ENCODE measurements at places on chromosomes 3 and 15.

DNA sequence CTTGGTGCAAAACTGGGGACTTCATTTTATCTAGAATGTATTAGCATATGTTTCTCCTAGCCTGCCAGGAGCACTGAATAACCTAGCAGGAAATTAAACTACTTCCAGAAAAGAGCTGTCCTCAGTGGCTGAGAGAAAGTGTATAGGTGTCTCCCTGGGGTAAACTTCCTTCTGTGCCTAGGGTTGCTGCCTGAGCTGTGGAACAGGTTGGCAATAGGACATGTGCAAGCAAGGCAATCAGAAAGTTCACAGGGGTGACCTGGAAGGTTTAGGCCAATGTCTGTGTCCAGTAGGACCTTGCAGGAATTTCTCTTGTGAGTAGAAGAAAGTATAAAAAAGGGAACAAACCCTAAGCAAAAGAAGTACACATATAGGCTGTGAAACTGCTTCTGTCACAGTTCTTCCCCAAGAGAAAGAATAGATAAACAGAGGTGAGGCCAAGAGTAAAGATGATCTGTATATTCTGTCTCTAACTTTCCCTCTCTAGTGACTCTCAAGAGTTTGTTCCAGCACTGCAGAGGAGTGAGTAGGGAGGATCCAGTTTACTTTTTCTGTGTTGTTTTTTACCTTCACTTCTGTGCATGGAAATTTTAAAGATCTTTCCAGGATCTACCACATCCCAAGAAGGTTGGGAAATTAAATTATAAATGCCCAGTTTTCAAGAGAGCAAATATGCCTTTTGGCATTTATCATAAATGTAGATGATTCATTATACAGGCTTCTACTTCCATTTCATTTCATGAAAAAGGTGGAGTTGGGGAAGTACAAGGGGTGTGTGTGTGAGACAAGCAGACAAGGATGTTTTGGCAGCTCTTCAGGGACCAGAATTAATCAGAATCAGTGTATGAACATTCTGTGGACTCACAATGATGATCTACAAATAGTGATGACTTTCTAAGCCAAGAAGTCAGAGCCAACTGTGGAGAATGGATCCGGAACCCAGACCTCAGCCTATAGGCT, 155.2 kb downstream of the RBPMS2 start:
- no peak for DNase-seq

- no peak for DNase-seq
Observed at GRCh38 chr3:71250026-71250425, 333.5 kb downstream of the FOXP1 start.

DNA sequence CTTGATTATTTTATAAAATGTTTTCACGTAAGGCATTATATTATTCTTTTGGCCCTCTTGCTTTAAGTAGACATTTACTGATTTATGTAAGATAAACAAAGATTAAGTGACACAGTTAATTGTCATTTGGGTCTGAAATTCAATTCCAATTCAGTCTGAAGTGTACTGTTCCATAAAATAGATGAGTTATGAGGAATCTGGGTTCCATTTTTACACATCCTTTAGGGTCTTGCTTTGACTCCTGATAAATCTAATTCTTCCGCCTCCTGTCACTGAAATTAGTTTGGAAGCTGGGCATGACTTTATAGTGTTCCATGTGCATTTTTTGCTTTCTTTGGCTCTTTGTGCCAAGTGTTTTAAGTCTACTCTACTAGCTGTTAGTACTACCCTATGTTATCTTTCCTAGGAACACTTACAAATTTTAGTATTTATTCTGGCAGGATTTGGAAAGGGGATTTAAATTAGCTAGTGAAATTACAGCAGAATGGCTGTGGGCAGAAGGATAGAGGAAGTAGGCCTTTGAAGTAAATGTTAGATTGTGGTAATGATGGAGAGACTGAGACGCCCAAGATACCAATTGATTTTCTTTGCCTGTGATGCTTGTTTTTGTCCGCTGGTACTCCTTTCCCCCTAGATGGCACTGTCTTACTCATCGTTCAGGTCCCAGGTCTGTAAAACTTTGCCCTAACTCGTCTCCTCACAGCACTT, 14.3 kb downstream of the ARL8B start:
- DNase-seq, result peak; percentile 25

- no peak for DNase-seq
Observed at GRCh38 chr3:129248286-129248979, 973 bp upstream of the COPG1 start.

- peak; percentile 39 for DNase-seq
Observed at GRCh38 chr15:34610354-34610753, 26.9 kb upstream of the GOLGA8B start.

- DNase-seq, result peak; percentile 91
Observed at GRCh38 chr3:67526246-67526645, 128.2 kb downstream of the SUCLG2 start.

DNA sequence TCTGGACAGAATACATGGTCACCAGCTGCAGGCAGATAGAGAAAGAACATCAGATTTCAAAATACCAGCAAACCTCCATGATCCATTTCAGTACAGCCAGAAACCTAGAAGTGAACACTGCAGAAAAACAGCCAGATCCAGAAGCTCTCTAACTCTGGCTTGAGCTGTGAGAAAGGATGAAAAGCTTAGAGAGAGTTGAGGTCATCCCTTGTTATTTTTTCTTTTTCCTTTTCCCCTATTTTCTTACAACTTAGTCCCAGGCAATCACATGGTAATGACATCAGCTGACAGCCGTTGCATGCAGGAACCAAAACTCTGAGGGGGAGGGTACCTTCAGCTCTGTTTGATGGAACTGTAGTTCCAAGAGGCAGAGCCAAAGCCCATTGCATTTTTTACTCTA, 113.2 kb downstream of the TCF12 start:
- DNase-seq, result peak; percentile 66

DNA sequence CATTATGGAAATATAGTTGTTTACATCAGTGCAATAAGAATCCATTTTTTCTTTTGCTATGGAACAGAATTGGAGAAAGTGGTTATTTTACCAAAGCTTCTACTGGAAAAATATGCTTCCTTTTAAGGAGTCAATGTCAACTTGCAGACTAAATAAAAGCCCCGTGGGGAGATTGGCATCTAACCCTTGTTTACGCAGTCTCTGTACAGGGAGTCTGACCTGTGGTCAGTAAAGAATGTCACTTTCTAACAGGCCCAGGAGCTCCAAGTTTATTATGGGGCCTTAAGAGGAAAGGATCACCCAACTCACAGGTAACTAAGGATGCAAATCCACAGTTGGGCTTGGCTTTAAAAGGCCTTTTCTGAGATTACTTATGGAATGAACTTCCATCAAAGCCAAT, 1751.2 kb downstream of the SI start:
- DNase-seq, result no peak

- DNase-seq, result peak; percentile 27
Observed at GRCh38 chr15:89680282-89680873, 1.2 kb upstream of the PLIN1 start.

DNA sequence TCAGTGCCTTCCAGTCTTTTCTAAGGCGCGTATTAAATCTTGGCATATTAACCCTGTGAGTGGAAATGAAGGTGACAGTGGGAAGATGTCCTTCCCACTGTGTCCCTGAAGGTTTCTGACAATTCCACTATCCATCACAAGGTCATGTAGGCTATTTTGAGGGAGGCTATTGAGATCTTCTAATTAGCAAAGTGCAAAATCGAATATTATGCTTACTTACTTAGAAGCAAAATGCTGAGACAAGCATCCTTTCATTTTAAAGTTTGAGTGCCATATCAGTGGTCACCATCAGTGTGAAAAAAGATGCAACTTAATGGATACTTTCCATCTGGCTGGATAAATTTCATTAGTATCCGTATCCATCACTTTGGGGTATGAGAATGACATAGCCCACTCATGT, 77.6 kb downstream of the COL6A5 start:
- no peak for DNase-seq

DNA sequence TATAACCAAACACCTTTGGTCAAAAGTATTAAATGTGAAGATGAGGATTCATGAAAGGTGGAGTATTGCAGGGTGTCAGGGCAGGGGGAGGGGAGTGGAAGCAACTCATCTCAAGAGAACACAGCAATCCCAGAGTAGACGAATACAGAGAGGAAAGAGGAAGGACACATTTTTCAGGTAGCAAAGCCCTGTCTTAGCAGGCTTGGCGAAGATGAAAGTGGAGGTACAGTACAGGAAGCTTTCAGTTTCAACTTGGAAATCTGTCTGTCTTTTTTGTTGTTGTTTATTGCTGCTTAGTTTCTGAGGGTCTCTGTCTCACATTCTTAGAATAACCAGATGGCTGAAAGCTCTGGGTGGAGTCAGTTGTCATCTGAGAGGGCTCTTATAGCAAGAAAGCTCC, 80.8 kb upstream of the GPR149 start:
- DNase-seq, result no peak

GRCh38 chr3:114651555-114651954, 357.7 kb downstream of the TIGIT start:
- DNase-seq, result no peak

DNA sequence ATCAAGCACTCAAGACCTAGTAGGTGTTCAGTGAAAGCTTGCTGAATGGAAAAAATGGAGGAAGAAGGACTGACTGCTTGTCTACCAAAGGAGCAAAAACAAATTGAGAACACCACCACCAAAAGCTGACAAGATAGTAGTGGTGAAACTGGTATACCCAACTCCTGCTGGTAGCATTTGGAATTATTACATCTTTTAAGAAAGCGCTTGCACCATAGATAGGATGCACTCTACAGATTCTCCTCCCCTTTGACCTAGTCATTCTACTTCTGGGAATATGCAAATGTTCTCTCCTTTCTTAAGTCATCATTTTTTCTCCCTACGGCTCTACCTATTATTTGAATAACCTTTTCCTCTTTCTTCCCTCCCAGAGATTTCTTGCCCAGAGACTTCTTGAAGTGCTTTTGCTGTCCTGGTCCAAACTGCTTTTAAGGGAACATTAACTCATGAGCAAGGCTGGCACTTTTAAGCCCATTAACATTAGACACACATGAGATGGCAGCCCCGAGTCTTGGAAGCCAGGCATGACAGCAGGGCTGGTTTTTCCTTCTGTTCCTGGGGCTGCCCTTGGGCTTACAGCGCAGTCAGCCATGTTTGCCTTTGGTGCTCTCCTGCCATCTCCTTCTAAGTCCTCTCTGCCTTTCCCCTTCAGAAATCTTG, 75.0 kb upstream of the TLE3 start:
- DNase-seq, result no peak

DNA sequence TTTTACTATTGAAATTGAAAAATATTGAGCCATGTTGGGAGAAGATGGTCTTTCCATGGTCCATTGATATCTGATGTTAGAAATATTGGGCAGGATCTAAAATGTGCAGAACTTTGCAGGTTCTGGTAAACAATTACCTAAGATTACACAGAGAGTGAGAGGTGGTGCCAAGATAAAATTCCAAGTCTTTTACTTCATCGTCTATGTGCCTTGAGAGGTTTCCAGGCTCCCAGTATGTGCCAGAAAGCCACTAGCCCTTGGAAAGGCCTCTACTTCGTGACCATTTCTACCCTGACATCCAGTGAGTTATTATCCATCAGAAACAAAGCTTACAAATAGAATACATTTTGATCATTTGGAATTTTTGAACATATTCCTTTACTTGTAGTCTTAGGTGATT, 27.6 kb downstream of the CD200 start:
- no peak for DNase-seq

DNA sequence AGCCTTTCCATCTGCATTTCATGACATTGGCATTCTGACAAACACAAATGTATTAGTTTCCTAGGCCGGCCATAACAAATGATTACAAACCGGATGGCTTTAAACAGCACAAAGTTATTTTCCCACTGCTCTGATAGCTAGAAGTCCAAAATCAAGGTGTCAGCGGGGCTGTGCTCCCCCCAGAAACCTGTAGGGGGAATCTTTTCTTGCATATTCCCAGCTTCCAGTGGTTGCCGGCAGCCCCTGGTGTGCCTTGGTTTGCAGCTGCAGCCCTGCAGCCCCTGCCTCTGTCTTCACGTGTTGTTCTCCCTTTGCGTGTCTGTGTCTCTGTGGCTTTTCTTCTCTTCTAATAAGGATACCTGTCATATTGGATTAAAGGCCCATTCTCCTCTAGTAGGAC, 79.0 kb upstream of the CDV3 start:
- DNase-seq, result no peak

DNA sequence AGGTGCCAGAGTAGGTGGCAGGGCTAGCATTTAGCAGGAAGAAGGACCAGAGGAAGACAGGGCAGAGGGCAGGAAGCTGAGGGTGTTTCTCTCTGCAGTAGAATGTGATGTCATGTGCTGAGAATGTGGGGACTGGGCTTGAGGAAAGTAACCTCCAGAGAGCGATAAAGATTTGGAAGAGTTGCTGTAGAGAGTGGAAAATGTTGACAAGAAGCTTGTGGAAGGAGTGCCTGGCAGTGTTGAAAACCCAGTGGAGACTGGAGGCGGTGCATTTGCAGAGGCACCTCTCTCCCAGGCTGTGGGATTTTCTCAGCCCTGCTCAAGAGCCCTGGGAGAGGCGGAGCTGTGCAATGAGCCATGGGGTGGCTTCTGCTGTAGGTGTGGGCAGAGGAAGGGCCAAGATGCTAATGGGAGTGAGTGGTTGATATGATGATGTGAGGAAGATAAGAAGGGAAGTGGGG, 54.8 kb downstream of the MESD start:
- peak; percentile 45 for DNase-seq

- no peak for DNase-seq
Observed at GRCh38 chr15:58686286-58686685, 63.2 kb downstream of the ADAM10 start.

DNA sequence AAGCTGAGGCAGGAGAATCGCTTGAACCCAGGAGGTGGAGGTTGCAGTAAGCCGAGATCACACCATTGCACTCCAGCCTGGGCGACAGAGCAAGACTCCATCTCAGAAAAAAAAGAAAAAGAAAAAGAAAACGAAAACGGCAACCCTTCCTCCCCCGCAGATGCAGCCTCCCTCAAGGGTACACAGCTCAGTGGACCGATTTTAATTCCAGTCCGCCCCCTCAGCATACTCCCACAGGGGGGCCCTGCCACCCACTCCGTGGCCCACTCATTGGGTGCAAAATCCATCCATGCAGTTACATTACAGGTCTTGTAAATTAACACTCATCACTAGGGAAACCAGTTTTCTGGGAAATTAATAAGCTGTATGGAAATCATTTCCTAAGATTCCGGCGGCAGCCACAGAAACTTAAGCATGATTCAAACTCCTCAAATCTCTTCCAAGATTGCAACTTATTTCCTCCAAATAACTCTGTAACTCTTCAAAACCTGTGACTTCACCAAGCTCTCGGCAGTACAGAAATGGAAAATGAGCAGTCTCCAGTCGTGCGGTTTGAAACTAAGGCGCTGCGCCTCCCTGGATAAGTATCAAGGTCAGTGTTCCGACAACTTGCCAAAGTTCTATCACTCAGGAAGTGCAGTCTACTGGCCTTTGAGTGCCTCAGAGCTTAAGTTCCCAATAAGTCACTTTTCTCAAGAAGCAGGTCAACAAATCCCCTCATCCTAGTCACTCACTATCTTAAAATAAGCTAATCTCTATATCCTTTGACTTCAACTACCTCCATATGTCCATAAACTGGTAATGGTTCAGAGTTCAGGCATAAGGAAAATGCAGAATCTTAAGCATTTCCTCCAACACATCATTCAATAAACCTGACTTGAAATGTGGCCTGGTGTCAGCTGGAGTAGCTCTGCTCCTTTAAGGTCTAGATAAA, 24.7 kb upstream of the KLHL6 start:
- peak; percentile 17 for DNase-seq

- no peak for DNase-seq
Observed at GRCh38 chr3:125154800-125155269, 57.7 kb downstream of the SLC12A8 start.

- peak; percentile 57 for DNase-seq
Observed at GRCh38 chr15:85707519-85708338, 87.0 kb downstream of the KLHL25 start.

- DNase-seq, result no peak
Observed at GRCh38 chr3:131899021-131899420, 135.8 kb downstream of the CPNE4 start.

GRCh38 chr15:25492315-25492714, 53.5 kb upstream of the UBE3A start:
- DNase-seq, result no peak

All from myocyte (in vitro differentiated cells).